ENCODE measurements at places on chromosomes 1 and 21.

DNA sequence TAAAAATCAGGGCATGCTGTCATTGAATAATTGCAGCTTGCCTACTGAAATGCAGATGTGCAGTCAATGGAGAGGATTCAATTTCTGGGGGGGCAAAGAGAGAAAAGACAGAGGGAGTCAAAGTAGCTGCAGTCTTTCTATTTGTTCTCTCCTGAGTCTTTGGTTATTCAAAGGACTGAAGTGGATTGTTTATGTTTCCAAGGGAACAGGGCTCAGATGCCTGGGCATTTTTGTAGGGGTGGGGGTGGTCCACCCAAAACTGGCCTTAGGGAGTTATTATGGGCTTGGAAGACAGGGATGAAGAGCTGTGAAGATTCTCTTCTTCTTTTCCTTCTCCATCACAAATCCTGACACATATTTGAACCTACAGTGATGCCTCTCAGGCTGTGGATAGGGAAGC, 408.8 kb upstream of the DAB1 start:
- no peak for DNase-seq

DNA sequence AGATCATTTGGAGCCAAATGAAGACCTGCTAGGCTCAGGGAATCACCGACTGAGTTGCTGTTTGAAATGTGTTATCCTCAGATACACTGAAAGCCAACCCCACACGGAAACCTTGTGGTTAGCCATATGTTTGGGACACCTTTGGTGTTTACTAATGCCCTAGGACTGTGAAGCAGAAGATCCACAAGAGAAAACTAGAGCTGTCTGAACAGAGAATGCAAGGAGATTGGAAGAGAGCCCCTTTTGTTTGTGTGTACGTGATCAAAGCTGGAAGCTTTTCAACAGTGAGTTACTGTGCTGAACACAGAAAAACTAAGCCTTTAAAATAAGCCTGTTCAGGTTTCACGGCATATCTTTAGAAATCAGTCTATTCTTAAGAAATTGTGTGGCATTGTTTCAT, 908.2 kb upstream of the ADGRL2 start:
- DNase-seq = no peak

GRCh38 chr1:245173446-245174211, 18.8 kb downstream of the KIF26B start:
- DNase-seq = no peak

- peak; percentile 14 for DNase-seq
These were observed 59.9 kb downstream of the TOR3A start for GRCh38 chr1:179141592-179142251.

GRCh38 chr1:225539575-225539974, 111.7 kb upstream of the LBR start:
- DNase-seq = no peak

- no peak for DNase-seq
These were observed 64.8 kb downstream of the RPE65 start for GRCh38 chr1:68384872-68385411.

DNA sequence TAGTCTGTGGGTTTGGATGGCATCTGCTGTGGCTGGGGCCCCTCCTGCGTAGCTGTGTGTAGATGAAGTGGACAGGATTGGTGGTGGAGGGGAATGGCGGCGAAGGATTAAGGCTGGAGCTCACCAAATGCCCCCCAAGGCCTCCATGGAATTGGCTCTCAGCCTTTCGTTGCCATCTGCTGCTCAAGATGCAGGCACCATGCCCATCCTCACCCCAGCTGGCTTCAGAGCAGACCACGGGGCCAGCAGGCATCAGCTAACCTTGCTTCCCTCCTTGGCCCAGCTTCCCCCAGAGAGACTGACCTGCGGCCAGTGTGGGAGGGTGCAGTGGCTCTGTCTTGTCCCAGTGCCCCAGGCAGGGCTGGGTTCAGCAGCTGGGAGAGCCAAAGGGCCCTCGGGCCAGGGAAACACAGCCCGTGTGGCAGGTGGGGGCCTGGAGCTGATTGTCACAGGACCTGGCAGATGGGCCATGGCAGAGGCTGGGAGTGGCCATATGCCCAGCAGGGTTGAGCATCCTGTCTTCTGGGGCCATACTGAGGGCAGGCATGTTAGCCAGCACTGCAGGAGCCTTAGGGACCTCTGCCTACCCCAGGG, 66.8 kb upstream of the ACTL8 start:
- DNase-seq = no peak

- DNase-seq = no peak
These were observed 1.9 kb upstream of the EDARADD start for GRCh38 chr1:236392182-236392581.

DNA sequence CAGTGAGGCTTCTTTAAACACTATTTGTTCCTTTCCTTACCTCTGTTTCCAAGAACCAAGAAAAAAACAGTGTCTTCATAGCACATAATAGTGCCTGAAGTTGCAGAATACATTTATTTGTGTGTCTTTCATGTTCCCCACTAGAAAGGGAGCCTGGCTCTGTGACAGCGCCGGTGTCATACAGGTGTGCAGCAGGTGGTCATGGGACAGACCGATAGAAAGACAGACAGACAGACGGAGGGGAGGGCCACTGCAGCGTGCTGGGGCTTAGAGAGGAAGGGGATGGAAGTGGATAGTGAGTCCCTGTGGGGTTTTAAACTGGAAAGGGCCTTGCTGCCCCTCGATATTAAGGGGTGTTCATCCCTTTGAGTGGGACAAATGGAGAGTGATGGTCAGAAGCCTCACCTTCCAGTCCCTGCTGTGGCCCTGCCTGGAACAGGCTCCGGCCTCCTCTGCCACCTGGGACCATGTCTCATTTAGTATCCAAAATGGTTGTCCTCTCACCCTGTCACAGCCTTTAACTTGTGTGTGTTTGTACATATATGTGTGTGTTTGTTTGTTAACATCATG, 152.9 kb downstream of the PGBD5 start:
- no peak for DNase-seq

- DNase-seq = no peak
These were observed 12.1 kb upstream of the TAS1R2 start for GRCh38 chr1:18871401-18872070.

DNA sequence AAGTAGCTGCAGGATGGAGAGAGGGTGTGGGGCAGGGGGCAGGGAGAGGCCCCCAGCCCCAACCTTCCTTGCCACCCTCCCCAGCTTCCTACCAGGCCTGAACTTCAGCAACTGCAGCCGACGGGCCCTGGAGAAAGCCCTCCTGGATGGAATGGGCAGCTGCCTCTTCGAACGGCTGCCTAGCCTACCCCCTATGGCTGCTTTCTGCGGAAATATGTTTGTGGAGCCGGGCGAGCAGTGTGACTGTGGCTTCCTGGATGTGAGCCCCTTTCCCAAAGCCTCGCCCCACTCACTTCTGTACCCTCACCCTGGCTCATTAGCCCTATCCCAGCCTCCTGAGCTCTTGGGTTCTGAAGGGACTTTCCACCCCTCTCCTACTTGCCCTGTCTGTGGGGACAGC, 6.0 kb downstream of the ADAM15 start:
- DNase-seq = no peak

DNA sequence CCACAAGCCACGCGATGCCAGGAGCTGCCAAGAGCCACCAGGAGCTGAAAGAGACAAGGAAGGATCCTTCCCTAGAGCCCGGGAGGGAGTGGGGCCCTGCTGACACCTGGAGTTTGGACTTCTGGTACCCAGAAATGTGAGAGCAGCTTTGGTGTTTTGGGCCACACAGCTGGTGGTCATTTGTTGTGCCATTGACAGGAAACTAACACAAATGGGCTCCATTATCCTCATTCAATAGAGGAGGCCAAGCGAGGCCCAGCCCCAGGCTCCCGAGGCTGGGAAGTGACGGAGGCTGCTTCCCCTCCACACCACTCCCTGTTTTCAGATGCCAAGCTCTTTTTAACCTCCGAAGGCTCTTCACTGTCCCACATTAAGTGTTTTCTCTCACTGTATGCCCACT, 25.5 kb downstream of the DHRS3 start:
- no peak for DNase-seq

DNA sequence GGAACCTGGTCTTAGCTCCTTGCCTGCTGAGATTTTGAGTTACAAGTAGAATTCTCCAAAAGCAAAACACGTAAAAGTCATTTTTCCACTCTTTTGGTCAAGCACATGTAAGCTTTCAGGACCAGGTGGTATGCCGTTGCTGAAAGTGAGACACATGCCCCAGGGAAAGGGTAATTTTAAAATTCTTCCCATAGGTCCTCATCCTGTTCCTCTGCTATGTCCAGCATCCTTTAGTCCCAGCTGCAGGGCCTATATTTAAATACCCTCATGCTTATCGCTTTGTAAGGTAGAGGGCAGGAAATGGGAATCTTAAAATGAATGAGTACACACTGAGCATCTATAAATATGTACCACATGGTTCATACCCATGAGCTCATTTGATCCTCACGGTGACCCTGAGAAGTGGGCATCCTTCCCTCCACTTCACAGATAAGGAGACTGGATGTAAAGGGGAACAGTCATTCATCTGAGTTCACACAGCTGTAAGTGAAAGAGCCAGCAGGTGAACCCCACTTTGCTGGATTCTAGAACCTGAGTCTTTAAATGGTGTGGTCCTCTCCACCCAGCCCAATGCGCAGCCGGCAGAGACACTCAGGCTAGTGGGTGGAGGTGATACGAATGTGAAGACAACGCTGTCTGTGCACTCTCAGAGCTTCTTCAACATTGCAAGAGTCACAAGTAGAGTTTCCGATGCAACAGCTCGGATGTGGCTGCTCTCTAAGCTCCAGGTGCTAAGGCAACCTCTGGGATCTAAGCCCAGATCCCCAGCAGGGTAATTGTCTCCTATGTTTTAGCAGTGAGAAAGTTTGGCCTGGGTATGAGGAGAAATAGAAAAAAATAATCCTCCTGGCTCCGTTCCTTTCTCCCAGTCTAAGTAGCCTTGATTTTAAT, 163.5 kb downstream of the PLXNA2 start:
- no peak for DNase-seq

DNA sequence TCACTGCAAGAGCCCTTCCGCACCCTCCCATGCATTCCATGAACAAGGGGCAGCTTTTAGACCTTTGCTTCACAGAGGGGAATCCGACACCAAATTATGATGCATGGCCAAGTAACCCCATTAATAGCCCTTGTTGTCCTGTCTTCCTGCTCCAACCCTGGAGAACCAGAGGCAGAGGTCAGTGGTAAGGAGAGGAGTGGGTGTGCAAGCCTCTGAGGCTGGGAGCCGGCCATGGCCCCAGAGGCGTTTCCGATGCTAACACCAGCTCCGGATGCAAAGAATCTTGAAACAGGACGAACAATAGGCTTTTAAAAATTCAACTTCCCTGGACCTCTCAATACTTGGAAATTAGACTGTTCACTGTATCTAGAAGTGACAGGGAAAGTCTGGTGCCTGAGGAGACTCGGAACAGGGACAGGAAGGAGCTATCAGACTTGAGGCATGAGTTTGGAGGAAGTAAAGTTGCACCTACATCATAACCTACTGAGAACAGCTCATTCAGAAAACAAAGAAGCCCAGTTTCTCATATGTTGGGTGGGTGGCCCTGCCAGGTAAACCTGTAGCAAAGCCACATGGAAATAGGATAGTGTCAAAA, 101.2 kb upstream of the ERG start:
- DNase-seq = no peak

DNA sequence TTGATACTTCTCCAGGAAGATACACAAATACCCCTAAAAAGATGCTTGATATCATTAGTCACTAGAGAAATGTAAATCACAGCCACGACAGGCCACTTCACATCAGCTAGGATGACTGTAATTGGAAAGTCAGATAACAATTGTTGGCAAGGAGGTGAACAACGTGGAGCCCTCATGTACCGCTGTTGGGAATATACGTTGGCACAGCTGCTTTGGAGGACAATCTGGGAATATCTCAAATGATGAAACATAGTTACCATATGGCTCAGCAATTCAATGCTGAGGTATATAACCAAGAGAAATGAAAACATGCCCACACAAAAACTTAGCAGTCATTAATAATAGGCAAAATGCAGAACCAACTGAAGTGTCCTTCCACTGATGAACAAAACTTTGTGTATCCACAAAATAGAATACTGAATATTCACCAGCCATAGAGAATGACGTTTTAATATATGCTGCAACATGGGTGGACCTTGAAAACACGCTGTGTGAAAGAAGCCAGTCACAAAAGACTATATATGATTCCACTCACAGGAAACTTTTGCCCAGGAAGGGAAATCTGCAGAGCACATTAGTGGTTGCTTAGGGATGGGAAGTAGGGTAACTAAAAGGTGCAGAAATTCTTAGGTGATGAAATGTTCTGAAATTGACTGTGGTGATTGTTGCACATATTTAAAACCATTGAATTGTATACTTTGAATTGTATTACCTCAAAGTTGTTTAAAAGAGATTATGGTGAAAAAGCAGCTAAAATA, 95.4 kb downstream of the AHCTF1 start:
- no peak for DNase-seq

- DNase-seq = no peak
These were observed 1.6 kb downstream of the CA14 start for GRCh38 chr1:150259217-150259616.

GRCh38 chr1:211948377-211948776, 87.0 kb downstream of the INTS7 start:
- DNase-seq = no peak

DNA sequence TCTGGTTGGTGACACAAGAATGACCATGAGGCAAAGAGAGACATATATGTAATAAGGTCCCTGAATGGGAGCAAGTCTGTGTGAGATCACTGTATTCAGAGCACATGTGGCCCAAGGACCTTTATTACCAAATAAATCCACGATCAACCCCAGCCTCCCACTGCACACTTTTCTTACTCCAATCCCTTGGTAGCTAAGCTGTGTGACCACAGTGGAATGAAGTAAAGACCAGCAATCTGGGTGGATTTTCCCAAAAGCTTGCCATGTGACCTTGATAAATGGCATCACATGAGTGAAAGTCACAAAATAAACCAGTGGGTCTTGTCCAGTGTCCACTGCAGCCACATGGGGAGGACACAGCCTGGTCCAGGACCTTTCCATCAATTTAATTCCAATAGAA, 36.7 kb upstream of the TLR5 start:
- DNase-seq = no peak

DNA sequence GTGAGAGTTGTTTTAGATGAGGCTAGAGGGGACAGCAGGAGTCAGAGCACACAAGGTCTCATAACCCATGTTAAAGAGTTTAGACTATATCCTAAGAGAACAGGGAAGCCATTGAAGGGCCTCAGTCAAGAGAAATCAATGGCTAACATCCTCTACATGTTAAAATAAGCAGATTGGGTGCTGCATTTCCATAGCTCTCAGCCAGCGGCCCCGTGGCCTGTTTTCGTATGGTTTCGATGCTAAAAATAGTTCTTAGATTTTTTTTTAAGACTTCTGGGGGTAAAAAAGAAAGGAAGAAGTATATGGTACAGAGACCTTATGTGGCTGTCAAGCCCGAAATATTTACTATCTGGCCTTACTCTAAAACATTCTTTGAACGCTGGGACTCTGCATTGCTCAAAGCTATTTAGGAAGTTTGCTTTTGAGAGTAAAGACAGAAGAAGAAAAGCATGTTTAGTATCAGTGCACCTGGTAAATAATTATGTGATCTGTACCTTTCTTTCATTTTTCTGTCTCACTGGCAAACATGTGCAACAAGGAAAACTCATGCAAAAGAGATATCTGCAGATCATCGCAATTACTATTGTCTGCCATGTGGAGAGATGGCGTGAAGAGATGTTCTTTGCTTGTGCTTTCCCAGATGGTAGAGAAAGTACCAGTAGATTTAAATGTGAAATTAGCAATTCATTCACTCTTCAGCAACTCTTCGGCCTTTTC, 8.4 kb downstream of the PDIK1L start:
- DNase-seq = no peak
